ENCODE measurements at places on chromosomes 2 and 18.

DNA sequence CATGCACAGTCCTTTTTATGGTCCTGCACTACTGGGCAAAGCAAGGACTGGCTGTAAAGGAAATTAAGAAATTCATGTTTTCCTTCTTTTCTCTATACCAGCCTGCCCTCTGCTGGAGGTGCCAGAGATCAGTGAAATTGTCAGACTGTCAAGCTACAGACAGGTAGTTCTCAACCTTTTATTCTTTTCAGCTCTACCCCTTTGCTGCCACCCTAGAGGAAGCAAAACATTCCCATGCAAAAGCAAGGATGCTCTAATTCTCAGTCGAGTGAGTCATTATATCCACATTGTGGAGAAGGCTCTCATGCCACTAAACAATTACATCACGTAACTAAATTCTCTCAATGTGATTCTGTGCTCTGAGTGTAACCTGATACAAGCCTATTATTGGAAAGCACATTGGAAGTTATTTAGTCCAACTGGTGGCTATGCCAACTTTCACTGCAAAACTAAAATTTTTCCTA lies 25.0 kb upstream of the RAPGEF4 start:
- DNase-seq, result no peak

GRCh38 chr2:43212931-43213330 lies 13.5 kb downstream of the ZFP36L2 start:
- DNase-seq, result no peak

GRCh38 chr2:143622106-143622505 lies 492.9 kb downstream of the ARHGAP15 start:
- DNase-seq, result no peak

- DNase-seq, result no peak
Measured at GRCh38 chr2:148970385-148970784, 68.1 kb upstream of the LYPD6B start.

GRCh38 chr2:239858179-239858578 lies 167.0 kb downstream of the NDUFA10 start:
- DNase-seq, result no peak

DNA sequence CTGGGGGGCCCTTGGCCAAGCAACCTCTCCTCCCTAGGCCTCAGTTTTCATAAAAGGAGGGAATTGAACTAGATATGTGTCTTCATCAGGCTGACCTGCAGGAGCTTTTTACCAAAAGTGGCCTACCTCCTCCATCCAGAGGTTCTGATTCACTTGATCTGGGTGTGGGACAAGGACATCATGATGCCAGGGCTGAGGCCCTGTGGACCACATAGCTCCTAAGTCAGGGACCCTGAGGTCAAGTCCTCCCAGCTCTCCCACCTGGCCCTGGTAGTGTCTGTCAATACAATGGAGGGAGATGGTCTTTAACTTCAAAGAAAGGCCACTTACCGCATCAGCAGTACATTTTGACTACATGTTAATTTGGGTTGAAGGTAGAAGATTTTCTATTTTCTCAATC lies 10.4 kb downstream of the IL1RN start:
- no peak for DNase-seq

GRCh38 chr18:34085140-34085739 lies 139.5 kb downstream of the NOL4 start:
- no peak for DNase-seq

DNA sequence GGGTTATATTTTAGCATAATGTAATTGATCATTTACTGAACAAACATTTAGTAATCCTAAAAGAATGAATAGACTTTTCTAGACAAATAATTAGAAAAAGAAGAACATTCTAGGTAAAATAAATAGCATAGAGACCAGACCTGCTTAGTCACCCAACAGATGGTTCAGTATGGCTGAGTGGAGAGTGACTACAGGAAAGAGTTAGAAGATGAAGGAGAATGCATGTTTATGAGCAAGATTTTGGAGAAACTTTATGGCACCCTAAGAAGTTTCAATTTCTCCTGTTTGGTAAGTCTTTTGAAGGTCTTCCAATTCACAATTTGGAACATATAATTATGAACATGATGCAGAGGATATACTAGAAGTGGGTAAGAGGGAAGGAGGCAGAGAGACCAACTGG lies 32.9 kb downstream of the FAP start:
- no peak for DNase-seq

GRCh38 chr2:221802089-221802488 lies 230.0 kb upstream of the EPHA4 start:
- no peak for DNase-seq

DNA sequence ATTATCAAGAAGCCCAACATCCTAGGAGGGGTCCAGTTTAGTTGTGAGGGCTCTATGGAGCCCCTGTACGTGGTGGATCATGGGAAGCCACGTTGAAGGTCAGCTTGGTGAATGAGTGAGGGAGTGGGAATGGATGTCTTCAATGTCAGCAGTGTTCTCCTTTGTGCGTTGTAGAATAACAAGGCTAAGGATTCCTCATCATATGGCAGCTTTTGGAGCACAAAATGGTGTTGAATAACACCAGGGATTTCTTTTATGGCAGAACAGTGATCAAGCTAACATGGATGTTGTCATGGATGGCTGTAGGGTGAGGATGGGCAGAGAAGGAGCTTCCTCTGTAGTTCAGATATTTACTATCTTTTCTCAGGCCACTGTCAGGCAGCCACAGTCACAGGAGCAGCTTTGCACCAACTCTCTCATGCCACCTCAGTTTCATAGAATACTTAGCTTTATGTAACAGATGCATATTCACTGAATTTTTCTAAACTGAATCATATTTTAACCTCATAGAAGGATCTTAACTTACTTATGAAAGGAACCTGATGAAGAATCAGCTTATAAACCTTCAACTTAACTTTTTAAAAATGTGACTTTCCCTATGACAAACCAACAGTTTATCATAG lies 284.5 kb upstream of the EPAS1 start:
- no peak for DNase-seq

- no peak for DNase-seq
Measured at GRCh38 chr2:29295845-29296244, 180.6 kb downstream of the CLIP4 start.

- no peak for DNase-seq
Measured at GRCh38 chr2:105904938-105905337, 160.2 kb downstream of the NCK2 start.

- DNase-seq, result no peak
Measured at GRCh38 chr2:137133225-137133624, 367.9 kb downstream of the THSD7B start.

DNA sequence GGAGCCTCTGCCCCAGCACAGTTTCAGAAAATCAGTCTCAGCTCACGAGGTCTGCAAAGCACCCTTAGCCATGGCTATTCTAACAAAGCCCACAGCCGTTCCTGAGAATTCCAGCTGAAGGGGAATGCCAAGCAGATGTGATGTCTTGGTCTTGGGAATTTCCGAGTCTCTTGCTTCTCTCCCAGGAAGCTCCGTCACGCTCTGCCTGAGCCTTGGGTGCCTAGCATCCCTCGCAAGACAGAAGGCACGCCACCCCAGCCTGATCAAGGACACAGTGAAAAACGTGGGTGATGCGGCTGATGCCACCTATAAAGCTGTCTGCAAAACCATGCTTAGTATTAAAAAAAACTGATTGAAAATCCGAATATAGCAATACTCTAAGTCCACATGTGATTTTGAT lies 254.6 kb downstream of the SH3BP4 start:
- DNase-seq, result no peak

DNA sequence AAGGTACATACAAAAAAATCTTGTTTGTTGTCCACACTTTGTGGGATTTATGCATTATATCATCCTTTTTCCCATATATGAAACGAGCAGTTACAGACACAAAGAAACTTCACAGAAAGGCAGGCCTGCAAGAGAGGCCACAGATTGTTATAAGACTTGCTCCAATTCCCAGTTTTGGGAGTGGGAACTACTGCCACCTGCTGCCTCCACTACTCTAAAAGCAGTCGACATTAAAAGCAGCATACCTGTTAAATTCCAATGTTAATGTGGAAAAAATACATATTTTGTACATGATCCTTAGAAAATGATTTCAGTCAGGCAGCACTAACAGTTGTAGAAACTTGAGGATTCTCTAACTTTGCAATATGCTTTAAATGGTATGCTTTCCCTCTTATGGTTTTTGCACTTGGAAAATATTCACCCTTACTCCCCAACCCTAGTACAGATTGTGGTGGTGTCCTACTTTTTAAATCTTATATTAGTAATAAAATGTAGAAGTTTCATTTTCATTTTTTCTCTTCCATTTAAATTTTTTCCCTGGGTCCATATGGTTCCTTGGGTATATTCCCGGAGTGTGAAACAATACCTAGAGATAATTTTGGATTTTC lies 37.9 kb downstream of the SLC38A11 start:
- DNase-seq, result no peak

DNA sequence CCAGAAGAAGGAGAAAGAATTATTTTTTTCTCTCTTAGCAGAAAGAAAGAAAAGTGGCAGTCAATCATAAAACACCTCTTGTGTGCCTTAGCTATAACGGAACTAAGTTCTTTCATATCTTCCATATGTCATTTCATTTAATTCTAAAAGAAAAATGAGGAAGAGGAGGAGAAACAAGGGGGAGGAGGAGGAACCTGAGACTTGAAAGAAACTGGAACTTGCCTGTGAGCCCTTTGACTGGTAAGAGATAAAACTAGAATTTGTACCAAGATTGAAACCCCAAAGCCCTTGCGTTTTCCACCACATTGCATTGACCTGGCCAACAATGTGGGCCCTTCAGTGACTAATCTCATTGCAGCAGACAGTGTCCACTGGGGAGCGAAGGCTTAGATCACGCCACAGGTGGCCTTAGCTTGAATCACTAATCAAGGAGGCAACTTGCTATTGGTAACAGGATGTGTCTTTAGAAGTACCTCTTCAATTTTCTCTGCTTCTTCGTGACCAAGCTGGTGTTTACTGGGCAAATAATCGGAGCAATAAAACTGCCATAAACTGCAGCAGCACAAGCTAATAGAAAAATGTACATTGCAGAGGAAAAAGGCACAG lies 307.9 kb downstream of the CLIP4 start:
- no peak for DNase-seq

GRCh38 chr18:70418546-70419311 lies 129.9 kb downstream of the SOCS6 start:
- DNase-seq, result no peak

DNA sequence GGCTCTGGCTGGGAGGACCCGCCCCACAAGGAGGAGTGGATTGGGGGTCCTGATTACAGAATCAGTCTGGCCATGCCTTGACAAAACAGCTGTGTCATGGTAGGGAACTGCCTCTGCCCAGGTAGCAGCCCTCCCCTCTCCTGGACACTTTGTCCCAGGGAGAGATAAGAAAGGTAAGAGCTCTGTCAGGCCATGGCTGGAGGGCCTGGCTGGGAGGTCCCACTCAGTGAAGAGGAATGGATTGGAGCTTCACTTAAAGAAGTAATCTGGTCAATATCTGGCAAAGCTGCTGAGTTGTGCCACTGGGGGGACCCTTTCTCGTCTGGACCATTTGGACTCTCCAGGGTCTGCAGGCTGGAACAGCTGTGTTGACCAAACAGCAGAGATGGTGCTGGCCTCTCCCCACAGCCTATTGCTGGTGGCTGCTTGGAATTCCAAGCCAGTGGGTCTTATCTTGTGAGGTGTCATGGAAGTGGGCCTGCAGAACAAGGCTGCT lies 75.4 kb downstream of the EPC2 start:
- no peak for DNase-seq

DNA sequence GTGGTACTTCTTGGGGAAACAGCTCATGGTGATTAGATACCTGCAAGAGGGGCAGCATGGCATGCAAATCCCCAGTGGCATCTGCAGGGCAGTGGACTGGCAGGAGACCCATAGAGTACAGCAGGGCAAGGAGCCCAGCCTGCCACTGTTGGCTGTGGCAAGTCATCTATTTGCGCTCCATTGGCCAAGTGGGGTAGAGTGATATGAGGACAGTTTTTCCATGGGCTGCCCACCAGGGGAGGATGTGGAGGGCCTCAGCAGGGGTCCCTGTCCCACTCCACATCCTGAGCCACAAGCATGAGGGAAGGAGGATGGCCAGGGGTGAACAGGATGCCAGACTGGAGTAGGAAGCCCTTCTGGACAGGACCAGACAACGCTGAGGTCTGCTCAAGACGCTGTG lies 50.9 kb upstream of the OTOF start:
- no peak for DNase-seq

DNA sequence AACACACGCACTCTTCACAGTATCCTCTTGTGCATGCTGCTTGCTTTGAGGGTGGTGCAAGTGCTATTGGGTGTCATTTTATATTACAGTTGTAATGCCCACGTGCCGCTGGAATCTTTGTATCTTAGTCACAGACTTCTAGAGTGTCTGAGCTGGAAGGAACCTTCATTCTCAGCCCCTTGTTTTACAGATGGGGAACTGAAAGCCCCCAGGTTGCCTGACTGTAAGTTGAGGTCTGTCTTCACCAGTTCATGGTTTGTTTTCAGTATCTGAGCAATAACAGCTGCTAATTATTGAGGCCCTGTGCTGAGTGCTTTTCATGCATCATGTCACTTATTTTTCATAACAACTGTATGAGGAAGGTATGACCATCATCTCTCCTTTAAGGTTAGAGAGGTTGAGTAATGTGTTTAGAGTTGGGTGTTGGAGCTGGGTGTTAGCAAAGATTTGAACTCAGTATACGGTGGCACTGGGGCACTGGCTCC lies 77.0 kb downstream of the PRKCE start:
- DNase-seq, result no peak

DNA sequence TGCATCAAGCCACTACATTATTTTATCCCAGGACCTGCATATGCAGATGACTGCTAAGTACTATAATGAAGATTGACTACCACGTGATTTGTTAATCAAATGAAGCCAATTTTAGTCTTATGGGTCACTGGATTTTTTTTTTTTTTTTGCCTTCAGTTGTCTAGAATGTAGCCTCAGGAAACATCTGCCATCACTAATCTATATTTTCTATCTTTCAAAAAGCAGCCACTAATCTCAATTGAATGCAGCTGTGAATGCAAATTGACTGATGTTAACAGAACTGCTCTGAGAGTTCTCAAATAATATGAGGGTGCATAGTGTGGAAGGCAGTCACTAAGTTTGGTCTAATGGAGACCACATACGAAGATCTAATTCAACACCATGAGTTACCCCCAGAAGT lies 106.3 kb downstream of the ABCA12 start:
- DNase-seq, result no peak

GRCh38 chr2:101329026-101329425 lies 20.5 kb upstream of the RNF149 start:
- DNase-seq, result no peak

- no peak for DNase-seq
Measured at GRCh38 chr2:221372907-221373306, 199.2 kb downstream of the EPHA4 start.

Data from T-helper 17 cell (primary cell).